ENCODE measurements at places on chromosomes 5 and 9. TPM values are rescaled to one million over a fixed set of nuclear protein-coding genes. Genes with fewer than 3 reads are reported as not detected.

DNA sequence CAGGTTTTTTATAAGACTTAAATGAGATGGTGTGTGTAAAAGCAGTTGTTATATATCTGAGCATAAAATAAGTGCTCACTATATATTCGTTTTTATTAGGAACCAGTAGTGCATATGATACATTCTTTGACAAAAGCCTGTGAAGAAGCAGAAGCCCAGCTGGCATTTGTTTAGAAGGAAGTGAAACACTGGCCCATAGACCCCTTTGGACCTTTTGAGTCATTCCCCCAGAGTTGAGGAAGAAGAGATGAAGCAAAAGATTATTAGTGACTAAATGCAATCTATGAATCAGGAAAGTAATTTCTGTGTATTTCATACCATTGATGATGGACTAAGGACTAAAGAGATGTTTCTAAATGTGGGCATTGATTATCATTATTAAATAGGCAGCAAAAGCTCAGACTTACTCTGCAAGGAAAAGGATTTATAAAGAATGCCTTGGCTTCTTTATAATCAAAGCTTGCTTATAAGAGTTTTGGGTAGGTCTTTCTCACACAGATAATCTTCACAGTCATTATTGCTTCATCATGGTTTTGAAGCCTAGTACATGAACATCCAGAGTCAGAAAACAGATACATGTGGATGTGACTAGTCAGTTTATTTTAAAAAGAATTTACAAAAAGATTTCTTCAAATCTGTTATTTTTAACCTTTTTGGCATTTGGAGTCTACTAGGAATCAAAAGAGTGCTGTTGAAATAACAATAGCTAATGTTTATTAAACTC lies 16.9 kb upstream of the FER start:
- no peak for DNase-seq

NUTM2F gene
- not detected for total RNA-seq

- DNase-seq = no peak
Measured at GRCh38 chr5:126801992-126802294, 25.0 kb downstream of the LMNB1 start.

PCDHA9 gene
- 1.1 TPM for total RNA-seq

- DNase-seq = no peak
Measured at GRCh38 chr9:126721564-126721981, 83.3 kb upstream of the ZBTB43 start.

GRCh38 chr9:130199605-130200004 lies 27.4 kb downstream of the NCS1 start:
- peak; percentile 95 for DNase-seq

DNA sequence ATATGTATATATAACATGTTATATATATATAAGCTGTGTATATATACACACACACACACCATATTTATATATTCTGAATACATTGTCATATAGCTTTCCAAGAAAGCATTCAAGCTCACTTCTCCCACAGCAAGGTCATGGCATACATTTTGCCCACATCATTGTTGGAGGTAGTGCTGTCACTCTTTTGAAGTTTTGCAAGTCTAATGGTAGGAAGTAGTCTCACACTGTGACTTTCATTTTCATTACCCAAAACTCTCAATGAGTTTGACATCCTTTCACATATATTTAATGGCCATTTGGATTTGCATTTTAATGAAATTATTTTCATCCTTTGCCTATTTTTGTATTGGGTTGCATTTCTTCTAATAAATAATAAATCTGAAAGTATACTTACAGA lies 59.8 kb upstream of the COX7C start:
- no peak for DNase-seq

OR13F1 gene
- total RNA-seq = not detected

GRCh38 chr5:149682532-149683075 lies 47.5 kb upstream of the PPARGC1B start:
- DNase-seq = no peak

- DNase-seq = peak; percentile 14
Measured at GRCh38 chr5:176578391-176578808, 29.3 kb downstream of the CDHR2 start.

BARHL1 gene
- not detected for total RNA-seq

GRCh38 chr9:94222870-94223269 lies 36.2 kb upstream of the ZNF169 start:
- no peak for DNase-seq

- DNase-seq = no peak
Measured at GRCh38 chr5:36638056-36638455, 31.6 kb downstream of the SLC1A3 start.

DNA sequence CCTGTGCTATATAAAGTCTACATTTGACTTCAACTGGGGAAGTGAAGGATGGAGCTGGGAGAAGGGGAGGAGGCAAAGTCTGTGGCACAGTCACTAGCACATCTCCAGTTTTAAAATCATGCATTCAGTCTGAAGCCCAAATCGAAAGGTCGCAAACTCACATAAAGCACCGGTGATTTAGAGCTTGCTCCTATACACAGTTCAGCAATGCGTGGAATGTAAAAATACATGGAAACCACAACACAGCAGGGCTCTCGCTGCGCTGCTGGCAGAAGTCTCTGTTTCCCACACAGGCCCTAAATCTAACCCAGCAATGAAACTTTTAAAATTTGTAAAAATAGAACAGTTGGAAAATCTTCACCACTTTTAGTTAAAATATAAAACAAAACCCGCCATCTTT lies 68.2 kb downstream of the EBF1 start:
- peak; percentile 65 for DNase-seq

- peak; percentile 66 for DNase-seq
Measured at GRCh38 chr9:22049411-22049810, 40.3 kb upstream of the CDKN2B start.

GRCh38 chr5:54754878-54755277 lies 230.5 kb downstream of the ESM1 start:
- DNase-seq = no peak

GRCh38 chr9:118083161-118083560 lies 379.0 kb downstream of the TLR4 start:
- DNase-seq = no peak

TMC1 gene
- not detected for total RNA-seq

- DNase-seq = no peak
Measured at GRCh38 chr5:6849316-6850105, 136.3 kb downstream of the TENT4A start.

DNA sequence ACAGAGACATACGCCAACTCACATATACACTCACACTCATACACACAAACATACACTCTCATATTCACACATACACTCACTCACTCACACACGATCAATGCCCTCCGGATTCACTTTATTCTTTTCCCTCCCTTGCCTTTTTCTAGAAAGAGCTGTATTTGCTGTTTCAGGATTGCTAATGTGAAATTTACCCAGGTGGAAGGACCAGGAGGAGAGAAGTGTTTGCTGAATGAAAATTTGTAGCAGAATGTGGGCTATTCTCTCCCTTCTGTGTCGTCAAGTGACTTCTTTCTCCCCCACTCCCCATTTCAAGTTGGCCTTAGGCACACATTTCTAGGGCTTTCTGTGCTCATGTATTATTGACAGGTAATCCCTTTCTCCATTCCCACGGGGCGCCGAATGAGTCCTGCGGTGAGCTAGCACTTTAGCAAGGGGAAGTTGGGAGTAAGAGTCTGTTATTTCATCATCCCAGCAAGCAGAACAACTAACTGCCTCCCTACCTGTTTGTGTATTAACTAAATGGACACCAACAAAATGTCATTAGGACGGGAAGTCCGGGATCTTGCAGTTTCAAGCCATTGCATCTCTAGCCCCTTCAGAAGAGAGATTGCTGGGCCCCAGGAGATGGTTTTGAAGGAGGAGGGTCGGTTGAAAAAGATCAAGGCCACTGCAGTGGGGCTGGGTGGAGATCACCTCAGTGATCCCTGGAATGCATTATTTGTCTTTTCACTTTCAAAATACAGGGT lies 97.1 kb upstream of the TAF11L2 start:
- no peak for DNase-seq

GRCh38 chr9:114282507-114282906 lies 40.4 kb upstream of the ORM1 start:
- no peak for DNase-seq

- no peak for DNase-seq
Measured at GRCh38 chr5:143156086-143156485, 247.4 kb downstream of the NR3C1 start.

- no peak for DNase-seq
Measured at GRCh38 chr5:141845371-141845851, 32.8 kb downstream of the PCDH1 start.

GRCh38 chr5:17691762-17692161 lies 57.5 kb downstream of the TAF11L14 start:
- DNase-seq = no peak

DNA sequence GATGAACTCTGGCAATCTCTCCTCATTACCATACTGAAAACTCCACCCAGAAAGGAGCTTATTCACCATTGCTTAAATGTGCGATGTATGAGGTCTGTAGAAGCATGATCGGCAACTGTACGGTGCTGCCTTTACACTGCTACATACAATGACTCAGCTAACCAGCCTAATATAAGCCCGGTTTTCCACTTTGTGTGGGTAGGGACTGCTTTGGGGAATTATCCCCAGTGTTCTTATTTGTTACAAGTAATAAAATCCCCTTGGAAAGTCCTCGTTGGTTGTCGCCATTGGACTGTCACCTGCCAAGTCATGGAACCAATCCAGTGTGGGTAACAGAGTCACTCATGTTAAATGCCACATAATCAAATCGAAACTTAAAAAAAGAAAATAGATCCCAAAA lies 23.5 kb upstream of the TENT2 start:
- DNase-seq = no peak

FBP2 gene
- total RNA-seq = not detected

FGF18 gene
- total RNA-seq = 0.89 TPM

DNA sequence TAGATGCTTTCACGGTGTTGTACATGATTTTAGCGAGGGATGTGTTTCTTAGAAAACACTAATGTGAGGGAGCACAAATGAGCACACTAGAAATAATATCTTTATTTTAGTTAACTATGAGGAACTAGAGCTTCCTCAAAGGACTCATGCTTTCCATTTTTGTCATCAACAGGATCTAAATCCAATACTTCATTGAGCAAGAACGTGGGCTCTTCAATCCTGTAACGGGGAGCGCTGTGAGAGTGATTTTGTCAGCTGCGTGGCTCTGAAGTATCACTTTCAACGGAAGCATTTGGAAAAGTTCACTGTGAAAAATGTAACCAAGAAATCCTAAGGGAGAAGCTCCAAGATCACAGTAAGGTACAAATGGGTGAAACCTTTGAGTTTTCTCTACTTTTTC lies 93.2 kb downstream of the LIX1 start:
- DNase-seq = no peak

TGFBI gene
- total RNA-seq = 1,862 TPM

SERINC5 gene
- 60.3 TPM for total RNA-seq

LCN1 gene
- total RNA-seq = not detected

ABCA1 gene
- 109 TPM for total RNA-seq

DNA sequence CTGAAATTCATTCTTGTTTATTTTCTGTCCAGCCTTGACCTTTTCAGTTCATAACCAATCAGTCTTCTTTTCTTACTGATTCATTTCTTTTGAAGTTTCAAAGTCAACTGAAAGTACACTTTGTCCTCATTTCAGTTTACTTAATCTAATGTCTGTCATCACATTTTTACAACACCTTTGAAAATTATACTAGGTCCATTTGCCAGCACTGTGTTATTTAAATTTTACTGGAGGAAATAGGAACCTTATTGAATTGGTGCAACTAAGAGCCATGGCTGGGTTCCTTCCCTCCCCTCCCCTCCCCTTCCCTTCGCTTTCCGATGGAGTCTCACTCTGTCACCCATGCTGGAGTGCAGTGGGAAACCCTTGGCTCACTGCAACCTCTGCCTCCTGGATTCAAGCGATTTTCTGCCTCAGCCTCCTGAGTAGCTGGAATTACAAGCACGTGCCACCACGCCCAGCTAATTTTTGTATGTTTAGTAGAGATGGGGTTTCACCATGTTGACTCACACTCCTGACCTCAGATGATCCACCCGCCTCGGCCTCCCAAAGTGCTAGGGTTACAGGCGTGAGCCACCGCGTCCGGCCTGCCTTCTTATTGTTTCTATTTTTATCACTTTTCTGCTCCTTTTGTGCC lies 6.3 kb downstream of the RMI1 start:
- peak; percentile 30 for DNase-seq

- DNase-seq = no peak
Measured at GRCh38 chr5:72232838-72233237, 87.2 kb downstream of the MRPS27 start.

LMX1B gene
- total RNA-seq = 0.45 TPM

GRCh38 chr9:16207161-16207560 lies 654.3 kb downstream of the CCDC171 start:
- peak; percentile 49 for DNase-seq

C1QTNF2 gene
- 0.64 TPM for total RNA-seq

Data from astrocyte (in vitro differentiated cells and primary cell).